ENCODE measurements at places on chromosomes 7 and 10.

- no peak for DNase-seq
These were observed 2.5 kb upstream of the ETV1 start for GRCh38 chr7:13991791-13992595.

DNA sequence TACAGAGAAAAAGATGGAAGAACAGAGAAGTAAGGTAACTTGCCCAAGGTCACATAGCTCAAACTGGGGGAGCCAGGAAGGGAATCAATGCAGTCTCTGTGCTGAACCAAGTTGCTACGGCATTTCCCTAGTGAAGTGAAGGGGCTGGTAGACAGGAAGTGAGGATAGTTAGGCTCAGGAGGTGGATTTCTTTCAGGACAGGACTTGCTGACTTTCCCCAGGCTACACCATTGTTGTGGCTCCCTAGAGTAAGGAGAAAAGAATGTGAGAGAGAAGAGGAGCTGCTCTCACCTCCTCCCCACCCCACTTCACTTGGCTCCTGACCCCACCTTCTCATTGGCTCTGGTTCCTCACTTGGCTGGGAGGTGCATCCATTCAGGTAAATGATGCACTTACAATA lies 316.9 kb downstream of the INHBA start:
- no peak for DNase-seq

DNA sequence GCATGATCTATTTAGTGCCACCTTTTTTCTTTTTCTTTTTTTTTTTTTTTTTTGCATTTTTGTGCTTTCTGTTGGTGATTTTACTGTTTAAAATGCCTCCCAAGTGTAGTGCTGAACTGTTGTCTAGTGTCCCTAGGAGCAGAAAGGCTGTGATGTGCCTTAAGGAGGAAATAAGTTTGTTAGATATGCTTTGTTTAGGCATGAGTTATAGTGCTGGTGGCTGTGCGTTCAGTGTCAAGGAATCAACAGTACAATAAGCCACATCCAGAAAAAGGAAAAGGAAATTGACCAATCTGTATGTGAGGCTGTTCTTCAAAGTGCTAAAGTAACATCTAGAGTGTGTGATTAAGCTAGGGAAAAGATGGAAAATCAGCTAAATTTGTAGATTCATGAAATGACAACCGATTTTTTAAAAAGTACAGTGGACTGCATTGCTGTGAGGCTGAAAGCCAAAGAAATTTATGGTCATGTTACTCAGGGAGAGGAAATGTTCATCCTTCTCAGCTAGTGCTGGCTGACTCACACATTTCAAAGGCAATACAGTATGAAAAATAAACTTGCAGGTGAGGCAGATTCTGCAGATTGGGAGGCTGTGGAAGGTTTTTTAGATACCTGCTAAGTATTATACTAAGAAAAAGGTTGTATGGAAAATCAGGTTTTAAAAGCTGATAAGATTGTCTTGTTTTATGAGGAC lies 122.7 kb upstream of the ADCY1 start:
- DNase-seq: no peak

DNA sequence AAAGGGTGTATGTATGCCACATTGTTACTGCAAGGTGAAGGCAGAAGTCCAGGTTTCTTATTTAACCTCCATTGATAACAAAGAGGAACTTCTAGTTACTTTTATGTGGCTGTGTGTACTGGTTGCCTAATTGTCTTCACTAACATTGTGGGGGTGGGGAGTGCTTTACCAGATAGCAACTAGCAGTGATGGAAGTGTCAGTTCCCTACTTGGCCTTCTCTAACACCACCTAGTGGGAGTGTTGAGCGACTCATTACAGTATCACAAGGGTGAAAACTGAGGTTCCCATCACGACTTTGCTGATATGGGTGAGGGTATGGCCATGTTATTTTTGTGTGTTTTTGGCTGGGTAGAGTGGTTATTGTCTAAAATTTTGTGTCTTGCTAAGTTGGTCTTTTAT lies 274.4 kb downstream of the THSD7A start:
- no peak for DNase-seq

- no peak for DNase-seq
These were observed 112.5 kb upstream of the WDR11 start for GRCh38 chr10:120738658-120739057.

- DNase-seq: no peak
These were observed 69.1 kb upstream of the COMTD1 start for GRCh38 chr10:75304741-75305390.

- no peak for DNase-seq
These were observed 37.8 kb upstream of the EN2 start for GRCh38 chr7:155420116-155420515.

DNA sequence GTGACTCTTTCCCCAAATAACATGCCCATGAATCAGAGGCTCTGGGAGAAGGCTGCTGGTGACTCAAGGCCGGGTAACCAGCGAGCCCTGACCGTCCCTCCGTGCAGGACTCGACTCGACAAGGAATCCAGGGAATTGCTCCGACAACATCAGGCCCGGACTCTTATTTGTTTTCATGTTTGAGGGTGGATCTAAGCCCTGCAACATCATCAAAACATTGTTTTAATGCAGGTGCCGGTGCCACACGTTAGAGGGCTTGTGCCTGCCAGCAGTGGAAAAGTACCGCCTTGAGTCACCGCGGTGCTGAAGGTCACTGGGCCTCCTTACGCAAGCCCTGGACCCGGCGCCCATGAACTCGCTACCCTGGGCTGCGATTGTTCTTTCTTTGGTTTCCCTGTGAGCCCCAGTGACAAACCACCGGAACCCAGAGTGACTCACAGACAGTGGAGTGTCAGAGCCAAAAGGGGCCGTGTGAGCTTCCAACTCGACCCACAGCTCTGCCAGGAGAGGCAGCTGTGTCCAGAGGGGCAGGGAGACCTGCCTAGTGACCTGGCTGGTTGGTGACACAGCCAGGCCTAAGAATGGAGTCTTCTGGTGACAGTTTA lies 139.4 kb upstream of the SHH start:
- DNase-seq: peak; percentile 95

DNA sequence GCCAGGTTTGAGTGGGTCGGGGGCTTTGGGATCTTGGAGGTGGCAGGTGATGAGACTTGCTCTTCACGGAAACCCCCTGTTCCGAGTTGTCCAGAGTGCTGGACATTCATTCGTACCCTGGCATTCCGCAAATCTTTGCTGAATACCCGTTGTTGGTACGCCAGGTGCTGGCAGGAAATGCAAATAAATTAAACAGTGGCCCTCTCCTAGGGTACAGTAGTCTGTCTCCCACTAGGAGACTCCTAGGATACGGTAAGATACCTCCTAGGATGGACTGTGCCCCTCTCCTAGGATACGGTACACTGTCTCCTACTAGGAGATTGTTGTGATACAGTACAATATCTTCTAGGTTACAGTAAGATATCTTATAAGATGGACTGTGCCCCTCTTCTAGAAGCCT lies 544 bp downstream of the SEC23IP start:
- no peak for DNase-seq

GRCh38 chr10:7474388-7474787 lies 63.6 kb upstream of the SFMBT2 start:
- no peak for DNase-seq

- DNase-seq: no peak
These were observed 268.0 kb downstream of the ANKRD7 start for GRCh38 chr7:118492466-118492865.

DNA sequence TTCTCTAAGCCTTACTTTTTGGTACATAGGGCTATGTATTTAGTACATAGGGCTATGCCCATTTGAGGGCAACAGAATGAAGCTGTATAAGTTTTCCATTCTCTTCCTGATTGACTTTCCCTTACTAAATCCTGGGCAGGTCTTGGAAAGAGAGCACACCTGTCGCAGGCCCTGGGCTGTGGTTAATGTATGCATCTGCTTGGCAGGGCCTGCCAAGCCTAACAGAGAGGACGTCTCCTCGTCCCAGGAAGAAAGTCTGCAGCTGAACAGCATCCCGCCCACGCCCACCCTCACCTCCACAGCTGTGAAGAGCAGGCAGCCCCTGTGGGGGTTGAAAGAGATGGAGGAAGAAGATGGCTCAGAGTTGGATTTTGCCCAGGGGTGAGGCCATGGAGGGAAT lies 8.9 kb upstream of the PVRIG start:
- DNase-seq: no peak

GRCh38 chr7:92586403-92586802 lies 3.8 kb downstream of the FAM133B start:
- no peak for DNase-seq

- DNase-seq: no peak
These were observed 122.5 kb downstream of the C1GALT1 start for GRCh38 chr7:7304705-7305450.

GRCh38 chr10:14507176-14507575 lies 176.5 kb upstream of the FRMD4A start:
- no peak for DNase-seq

GRCh38 chr10:117201826-117202225 lies 4.5 kb downstream of the KCNK18 start:
- DNase-seq: no peak

DNA sequence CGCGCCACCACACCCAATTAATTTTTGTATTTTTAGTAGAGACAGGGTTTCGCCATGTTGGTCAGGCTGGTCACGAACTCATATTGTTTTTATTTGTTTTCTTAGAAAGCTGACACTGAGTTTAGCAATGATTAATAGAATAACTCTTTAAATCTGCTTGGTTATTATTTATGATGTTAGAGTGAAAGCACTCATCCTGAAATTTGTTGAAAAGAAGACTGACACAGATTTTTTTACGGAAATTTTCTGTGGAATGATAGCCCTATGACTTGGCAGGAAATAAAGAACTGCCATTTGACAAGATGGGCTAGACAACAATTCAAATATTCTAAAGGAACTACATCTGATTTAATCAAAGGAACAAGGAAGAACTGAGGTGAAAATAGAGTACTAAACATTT lies 4.3 kb upstream of the GSAP start:
- DNase-seq: no peak
